Ecto neural progenitor cell (in vitro differentiated cells): ENCODE measurements at places on chromosomes 1 and 21.

DNA sequence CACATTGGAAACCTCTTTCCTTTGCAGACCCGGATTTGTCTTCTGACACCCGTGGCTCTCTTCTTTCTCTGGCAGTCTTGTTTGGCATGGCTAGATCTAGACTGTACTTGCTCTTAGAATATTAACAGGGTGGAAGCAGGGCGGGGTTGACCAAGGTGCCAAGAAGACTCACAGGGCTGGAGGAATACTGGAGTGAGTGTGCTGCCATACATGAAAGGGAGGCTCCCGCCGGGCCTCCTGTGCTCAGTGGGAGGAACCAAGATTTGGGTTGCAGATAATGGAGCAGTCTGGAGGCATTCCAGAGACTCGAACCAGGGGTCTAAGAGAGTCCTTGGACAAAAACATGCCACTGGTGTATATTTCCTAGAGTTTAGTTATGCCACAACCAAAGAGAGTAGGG lies 27.6 kb upstream of the SNX27 start:
- DNase-seq, result no peak

DNA sequence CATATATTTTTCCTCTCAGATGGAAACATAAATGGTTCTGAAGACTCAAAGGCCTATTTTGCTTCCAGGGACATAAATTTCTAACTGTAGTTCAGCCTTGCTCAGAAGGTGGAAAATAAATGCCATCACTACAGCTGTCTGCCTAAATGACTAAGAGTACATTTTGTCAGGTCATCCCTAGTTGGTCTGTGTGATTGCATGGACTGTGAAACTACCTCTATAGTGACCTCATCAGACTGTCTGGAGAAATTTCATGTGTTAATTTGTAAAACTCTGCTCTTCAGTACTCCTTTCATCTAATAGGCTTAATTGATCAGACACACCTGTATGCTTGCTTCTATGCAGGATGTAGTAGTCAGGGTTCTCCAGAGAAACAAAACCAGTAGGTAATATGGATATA lies 886.9 kb downstream of the AMY1C start:
- DNase-seq, result no peak

GRCh38 chr21:32197896-32198295 lies 81.0 kb downstream of the MIS18A start:
- DNase-seq, result no peak

DNA sequence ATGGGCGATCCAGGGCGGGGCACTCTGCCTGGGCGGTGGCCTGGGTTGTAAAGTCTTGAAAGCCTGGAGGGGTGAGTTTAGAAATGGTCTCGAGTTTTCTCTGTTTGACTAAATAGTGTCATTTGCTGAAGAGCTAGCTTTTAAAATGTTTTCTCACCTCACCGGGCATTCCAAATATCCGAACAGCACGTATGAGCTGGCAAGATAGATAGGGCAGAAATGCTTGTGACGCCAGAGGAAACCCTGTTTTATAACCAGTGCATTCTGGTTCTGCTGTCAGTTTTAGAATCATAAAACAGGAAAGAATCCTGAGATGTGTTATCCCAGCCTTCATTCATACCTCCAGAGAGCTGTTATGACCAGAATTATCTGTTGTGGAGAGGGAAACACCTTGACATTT lies 725 bp downstream of the RTCA start:
- DNase-seq, result no peak

DNA sequence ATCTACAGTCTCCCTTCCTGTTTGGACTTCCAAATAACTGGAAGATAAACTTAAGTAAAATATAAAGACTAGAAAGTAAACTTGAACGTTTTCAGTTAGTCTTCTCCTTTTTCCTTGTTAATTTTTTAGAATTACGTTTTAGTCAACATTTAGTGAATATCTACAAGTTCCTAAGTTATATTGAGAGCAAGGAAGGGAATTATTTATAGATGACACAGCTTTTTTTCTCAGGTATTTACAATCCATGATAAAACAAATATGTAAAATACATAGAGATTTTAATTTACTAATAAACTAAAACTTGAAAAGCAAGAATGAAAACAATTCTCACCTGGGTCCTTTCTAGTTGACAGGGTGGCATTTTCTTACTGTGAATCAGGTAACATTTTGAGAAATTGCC lies 89.5 kb downstream of the CLEC20A start:
- DNase-seq, result no peak

DNA sequence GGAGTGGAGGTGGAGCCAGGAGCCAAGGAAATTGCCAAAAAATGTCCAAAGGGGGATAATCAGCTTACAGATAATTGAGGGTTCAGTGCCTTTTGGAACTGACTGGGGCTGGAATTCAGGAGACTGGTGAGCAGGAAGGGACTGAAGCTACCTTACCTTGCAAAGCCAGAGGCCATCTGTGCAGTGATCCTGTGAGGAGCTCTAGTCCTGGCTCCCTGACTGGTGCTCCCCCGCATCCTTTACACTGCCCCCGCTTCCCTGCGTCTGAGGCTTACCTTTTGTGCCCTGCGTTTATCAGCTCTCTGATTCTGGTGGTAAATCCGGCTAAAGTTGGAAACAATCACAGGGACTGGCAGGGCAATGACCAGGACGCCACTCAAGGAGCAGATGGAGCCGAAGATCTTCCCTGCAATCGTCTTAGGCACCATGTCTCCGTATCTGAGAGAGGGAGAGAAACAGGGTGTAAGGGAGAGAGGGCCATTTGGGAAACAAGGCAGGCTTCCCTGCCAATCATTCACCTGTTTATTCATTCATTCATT lies 31.0 kb downstream of the DDX20 start:
- DNase-seq, result no peak

DNA sequence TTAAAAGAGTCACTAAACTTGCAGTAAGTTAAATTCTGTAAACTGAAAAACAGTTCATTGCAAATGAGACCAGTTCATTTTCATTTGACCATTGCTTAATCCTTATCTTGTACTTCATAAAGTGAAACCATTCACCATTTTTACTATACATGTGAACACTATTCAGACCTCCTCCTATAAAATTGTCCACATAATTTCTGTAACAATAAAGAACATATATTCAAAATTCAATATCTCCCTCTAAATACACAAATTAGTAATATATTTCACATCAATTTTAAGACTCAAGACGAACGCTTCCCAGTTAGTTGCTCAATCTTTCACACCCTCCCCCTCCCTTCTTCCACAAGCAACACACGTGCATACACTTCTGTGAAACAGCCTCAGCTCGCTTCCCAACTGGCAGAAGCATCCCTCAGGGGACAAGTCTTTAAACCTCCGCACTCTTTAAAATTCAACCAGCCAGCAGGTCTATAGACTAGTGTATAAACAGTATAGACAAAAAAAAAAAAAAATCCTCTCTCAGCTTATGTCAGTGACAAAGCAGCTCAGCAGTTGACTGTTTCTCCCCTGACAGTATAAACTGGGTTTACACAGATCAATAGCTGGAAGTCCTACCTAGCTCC lies 99.6 kb downstream of the DENND1B start:
- no peak for DNase-seq

- peak; percentile 54 for DNase-seq
Observed at GRCh38 chr1:200302192-200302920, 107.5 kb downstream of the ZNF281 start.

DNA sequence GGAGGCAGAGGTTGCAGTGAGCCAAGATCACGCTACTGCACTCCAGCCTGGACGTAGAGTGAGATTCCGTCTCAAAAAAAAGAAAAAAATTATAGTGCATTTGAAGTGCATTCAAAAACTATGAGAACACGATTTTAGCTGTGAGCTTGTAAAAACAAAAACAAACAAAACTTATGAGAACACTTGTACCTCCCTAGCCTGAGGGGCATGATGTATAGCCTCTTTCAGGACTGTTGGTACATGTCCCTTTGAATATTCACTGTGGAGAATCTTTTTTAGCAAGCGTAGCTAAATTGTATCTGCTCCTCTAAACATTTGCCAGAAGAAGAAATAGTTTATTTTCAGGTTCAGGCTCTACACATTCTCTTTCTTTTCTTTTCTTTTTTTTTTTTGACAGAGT lies 9.5 kb upstream of the DEGS1 start:
- DNase-seq, result no peak

DNA sequence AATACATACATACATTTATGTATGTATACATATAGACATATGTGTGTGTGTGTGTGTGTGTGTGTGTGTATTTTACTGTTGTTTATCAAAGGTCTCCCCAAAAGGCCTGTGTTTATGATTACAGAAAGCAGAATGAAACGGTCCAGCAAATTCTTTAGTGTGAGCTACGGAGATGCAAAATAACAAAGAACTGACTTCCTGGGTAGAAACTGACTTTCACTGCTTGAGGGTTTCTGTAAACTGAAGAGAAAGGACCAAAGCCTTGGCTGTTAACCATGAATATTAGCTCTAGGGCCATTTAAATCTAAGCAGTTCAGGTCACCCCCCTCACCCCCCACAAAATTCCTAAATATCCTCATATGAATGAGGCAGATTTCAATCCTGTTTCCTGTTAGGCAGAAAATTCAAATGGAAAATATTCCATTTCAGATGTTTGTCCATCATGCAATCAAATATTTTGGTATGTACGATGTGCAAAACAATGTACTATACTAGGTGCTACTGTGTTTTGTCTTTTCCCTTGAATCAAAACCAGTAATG lies 213.2 kb downstream of the TGFB2 start:
- DNase-seq, result no peak

GRCh38 chr1:185565302-185565701 lies 168.9 kb upstream of the HMCN1 start:
- DNase-seq, result no peak

DNA sequence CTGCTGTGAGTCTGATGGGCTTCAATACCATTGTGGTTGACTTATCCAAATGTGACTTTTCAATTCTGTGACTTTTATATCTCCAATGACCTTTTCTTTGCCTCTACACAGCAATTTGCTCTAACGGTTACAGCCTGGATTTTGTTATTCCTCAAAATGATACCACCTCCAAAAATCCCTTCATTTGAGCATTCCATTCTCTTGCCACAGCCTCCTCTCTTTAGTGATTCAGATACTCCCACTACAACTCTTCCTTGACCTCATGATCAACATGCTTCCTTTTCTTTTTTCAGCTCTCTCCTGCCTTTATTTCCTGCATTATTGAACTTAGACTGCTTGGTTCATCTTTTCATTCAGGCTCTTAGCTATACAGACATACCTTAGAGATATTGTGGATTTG lies 16.6 kb upstream of the IL19 start:
- no peak for DNase-seq
